Pulmonary artery endothelial cell (primary cell): ENCODE measurements at places on chromosomes 7 and 10. TPM values are rescaled to one million over a fixed set of nuclear protein-coding genes. Genes with fewer than 3 reads are reported as not detected.

DNA sequence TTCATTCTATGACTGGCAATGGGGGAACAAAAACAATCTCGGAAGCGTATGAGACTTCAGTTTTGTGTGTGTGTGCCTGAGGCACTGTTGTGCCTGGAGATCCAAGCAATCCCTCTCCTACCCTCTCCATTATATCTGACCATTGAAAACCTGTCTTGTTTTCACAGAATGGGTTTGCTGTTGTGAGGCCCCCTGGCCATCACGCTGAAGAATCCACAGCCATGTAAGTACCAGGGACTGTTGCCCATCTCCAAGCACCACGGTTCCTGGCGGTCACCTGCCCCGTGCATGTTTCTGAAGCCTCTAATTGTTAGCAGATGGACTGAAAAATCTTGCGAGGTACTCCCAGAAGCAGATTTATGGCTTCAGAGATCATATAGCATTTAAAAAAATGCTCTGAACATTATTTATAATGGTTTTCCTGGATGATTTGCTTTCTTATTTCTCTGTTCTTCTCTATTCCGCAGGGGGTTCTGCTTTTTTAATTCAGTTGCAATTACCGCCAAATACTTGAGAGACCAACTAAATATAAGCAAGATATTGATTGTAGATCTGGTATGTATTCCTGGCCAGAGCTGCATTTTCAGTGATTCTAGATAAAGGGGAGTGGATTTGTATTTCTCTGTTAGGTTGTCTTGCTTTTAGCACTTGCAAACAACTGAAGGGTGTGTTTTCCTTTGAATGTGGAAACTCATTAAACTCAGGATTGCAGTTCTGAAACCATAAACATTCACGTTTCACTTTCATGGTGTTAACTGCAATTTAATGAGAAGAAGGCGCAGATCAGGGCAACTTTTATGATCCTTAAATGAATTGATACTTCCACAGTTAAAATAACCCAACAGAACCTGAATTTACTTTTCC is 288.2 kb downstream of the TWIST1 start:
- no peak for DNase-seq

DNA sequence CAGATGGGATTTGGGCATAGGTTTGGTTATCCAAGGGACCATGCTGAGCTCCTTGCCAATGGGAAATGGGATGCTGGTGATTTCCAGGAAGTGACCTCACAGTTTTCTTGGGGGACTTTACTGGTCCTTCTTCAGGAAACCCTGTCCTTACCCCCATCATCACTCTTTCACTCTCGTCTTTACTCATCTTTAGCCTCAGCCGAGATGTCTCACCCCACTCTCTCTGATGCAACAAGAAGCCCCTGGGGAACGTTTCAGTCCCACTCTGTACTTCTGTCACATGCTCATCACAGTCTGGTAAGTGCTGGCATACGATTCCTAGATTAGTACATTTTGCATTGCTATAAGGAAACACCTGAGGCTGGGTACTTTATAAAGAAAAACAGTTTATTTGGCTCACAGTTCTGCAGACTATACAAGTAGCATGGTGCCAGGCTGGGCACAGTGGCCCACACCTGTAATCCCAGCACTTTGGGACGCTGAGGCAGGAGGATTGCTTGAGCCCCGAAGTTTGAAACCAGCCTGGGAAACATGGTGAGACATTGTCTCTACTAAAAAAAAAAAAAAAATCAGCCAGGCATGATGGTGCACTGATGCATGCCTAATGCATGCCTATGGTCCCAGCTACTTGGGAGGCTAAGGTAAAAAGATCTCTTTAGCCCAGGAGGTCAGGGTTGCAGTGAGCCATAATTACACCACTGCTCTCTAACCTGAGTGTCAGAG is 63.5 kb upstream of the VKORC1L1 start:
- no peak for DNase-seq

DNA sequence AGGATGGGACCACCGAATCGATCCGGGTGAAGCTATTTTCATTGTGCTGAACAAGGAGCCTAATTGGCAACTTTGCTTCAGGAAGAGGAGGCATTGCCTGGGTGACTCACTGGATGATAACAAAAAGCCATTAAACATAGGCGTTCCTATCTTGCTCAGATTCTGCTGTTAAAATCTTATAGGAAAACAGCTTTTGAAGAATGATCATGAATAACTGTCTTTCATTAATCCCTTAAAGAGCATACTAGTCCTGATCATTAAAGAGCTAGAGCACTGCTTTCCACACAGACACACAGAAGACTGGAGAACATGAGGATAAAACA is 174.2 kb upstream of the IMMP2L start:
- DNase-seq = no peak

DNA sequence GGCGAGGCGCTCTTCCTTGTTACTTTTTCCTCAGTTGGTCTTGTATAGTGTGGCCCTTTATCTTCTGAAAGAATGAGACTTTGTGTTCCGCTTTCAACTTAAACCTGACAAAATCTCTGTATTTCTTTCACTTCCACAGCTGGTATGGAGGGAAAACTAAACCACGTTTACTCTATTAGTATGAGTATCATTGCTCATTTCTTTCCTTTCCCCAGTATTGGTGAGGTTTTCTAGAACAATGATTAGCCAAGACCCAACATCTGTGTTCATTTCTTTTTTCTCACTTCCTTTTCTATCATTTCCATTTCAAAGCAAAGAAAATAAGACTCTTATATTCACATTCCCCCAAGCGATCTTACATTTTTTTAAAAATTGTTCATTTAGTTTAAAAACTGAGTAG is 165.3 kb downstream of the PAXIP1 start:
- DNase-seq = no peak

DNA sequence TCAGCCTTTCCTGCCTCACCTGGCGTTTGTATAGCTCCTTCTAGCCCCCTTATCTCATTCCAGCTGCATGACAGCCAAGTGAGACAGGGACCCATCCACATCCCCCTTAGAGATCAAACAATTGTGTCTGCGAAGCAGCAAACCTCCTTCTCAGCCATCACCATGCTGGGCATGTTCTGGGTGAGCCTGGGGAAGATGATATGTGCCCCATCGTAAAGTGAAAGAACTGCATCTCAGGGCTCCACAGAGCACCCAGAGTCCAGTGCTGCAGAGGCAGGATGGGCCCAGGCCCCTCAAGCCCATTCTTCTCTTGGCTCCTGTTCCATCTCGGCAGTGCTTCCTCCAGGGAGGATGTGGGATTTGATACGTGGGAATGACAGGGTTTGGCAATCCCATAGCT is 43.2 kb downstream of the FIGNL1 start:
- no peak for DNase-seq

DNA sequence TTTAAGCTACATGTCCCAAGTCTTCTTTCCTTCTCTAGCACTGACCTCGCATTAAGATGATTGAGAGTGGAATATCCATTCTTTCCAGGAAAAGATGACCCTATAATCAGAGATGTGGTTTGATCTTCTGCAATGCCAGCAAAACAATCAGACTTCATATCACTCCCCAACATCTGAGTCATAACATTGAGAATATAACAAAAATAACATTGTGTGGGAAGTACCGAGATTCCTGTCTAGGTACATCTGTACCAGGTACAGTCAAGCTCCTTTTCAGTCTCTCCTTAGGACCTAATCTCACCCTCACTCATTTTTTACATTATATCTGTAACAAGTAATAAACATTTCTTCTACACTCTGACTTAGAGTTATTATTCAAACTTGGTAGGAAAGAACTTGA is 201.6 kb downstream of the LRRTM3 start:
- no peak for DNase-seq

DNA sequence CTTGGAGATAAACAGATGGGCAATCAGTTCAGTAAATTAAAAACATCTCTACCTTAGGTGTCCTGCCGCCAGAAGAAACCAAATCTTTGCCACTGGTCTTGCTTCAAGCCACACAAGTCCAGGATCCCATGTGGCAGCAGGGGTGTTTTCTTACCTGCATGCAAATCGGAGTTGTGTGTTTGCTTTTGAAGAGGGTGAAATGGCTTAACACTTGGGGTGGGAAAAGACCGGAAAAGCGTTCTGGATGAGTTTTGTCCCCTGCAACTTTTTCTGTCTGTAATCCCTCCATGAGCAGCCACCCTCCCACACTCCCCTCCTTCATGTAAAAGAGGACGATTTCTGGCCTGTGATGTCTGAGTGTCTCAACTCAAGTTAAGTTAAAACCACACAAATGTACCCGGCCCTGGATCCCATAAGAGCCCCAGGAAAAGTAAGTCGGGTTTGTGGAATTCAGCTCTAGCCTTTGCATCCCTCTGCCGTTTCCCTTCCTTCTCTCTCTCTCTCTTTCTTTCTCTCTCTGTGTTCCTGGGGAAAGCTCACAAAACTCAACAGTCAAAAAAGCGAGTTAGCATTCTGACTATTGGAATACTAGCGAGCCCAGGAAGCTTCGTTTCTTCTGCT is 178.5 kb downstream of the TCF7L2 start:
- DNase-seq = no peak

DNA sequence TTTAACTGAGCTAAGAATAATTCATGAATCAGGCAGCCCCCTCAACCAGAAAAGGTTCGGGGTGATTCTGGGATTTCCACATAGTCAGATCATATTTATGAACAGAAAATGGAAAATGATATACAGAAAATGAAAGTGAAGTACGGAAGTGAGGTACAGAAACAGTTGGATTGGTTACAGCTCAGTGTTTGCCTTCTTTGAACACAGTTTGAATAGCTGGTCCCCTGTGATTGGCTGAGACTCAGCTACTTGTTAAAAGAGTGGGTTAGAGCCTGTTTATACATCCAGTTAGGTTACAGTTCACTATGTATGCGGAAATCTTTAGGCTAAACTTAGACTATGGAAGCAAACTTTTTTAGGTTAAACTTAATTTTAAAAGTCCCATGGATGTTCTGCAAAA is 511.7 kb downstream of the PLXDC2 start:
- DNase-seq = no peak

GRCh38 chr10:44478040-44478439 is 93.1 kb upstream of the CXCL12 start:
- DNase-seq = no peak

GRCh38 chr10:74738985-74739567 is 87.3 kb upstream of the KAT6B start:
- DNase-seq = no peak

DNA sequence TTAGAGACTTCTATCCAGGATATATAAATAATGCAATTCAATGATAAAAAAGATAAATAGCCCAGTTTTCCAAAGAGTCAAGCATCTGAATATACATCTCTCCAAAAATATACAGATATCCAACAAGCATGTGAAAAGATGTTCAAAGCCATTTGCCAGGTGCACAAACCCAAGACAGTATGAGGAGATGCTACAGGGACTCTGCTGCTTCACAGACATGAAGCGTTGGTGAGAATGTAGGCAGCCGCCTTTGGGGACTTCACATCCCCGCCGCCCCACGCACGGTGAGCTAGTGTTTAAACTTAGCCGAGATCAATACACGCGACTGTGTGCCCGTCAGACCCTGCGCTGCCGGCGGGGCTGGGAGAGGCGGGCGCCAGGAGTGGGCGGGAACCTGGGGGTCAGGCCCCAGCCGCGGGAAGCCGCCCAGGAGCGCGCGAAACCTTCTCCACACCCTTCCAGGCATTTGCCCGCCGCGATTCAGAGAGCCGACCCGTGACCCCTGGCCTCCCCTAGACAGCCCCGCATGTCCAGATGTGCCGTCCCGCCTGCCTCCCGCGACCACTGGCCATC is 927 bp upstream of the ALOX5 start:
- DNase-seq = no peak

- no peak for DNase-seq
Measured at GRCh38 chr10:128432011-128432410, 305.8 kb upstream of the MKI67 start.

DNA sequence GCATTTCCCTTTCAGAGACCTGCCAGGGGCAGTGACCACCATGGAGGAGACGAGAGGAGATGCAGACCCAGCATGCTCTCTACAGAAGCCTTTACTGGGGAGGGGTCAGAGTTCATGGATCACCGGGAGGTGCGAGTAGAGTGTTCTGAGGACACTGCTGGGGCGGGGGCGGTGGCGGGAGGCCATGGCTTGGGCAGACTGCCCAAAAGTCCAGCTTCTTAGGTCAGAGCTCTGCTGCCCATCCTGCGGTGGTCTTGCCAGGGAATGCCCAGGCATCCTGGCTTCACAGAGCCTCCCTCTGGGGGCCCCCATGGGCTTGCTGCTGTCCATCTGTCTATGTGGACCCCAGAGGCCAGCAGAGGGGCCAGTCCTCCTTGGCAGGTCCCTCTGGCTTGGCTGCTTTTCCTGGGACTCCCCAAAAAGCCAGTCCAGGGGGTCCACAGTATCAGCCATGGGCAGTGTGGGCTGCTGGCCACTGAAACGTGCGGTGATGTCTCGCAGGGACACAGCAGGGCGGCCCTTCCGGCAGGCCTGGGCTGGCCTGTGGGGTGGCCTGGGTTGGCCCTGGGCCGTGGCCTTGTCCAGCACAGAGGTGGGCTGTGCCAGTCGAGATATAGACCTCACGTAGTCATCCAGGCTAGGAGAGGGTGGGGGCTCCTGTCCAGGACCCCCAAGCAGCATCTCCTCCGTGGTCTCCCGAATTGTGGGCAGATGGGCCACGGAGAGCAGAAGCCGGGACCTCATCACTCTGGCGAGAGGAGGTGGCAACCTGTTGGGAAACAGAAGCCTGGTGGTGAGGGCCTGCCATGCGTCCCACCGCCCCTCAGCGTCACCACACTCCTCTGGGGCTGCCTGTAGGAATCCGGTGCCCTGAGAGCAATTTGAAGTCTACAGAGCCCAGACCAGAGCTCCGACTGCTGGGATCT is 1.1 kb downstream of the DEPP1 start:
- no peak for DNase-seq

- no peak for DNase-seq
Measured at GRCh38 chr10:43264965-43265798, 1.7 kb downstream of the RASGEF1A start.

- DNase-seq = no peak
Measured at GRCh38 chr10:131841131-131841660, 59.6 kb upstream of the PPP2R2D start.

DNA sequence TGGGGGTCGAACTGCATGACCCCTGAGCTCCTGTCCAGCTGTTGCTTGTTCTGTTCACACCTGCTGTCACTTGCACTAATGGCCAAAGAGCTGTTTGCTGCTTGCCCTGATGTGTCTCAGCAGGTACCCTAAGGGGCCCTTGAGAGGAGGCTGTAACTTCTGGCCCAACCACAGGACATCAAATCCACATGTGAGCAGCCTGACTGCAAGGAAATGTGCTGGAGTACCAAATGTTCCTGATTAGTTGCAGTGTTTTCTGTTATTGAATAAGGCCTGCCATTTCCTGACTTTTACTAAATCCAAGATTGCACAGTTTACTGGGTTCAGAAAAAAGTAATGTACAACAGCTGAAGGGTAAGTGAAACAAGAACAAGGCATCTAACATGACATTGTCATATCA is 91.7 kb upstream of the IL6 start:
- DNase-seq = no peak

GRCh38 chr10:70364772-70365091 is 17.7 kb downstream of the LRRC20 start:
- no peak for DNase-seq

GRCh38 chr7:18552943-18553604 is 57.5 kb downstream of the HDAC9 start:
- DNase-seq = peak; percentile 10

- DNase-seq = no peak
Measured at GRCh38 chr7:159172400-159172799, 27.7 kb upstream of the VIPR2 start.

CRYGN gene
- not detected in 2 replicates for total RNA-seq

PIK3CG gene
- 11.6 and 12.2 TPM in 2 replicates for total RNA-seq

HEPACAM2 gene
- total RNA-seq = 0.07 TPM in 1 of 2 replicates, not detected in the other

ADCYAP1R1 gene
- 0.07 and 0.46 TPM in 2 replicates for total RNA-seq

PLPP4 gene
- 5.2 and 16.5 TPM in 2 replicates for total RNA-seq

ACBD7 gene
- total RNA-seq = 2.6 and 3.1 TPM in 2 replicates

AEBP1 gene
- 2.6 and 5.4 TPM in 2 replicates for total RNA-seq

COL1A2 gene
- 13.6 and 19.1 TPM in 2 replicates for total RNA-seq

TCAF2 gene
- 7.1 and 16.3 TPM in 2 replicates for total RNA-seq
